Kidney (tissue), 22 donors: ENCODE measurements at places on chromosomes 7 and 10. TPM values are rescaled to one million over a fixed set of nuclear protein-coding genes. Genes with fewer than 3 reads are reported as not detected.
A peak's percentile ranks its signal among the peaks of the same experiment; 100 is the strongest.

GRCh38 chr7:132572526-132572925, 3.7 kb downstream of the PLXNA4 start:
- no peak overlapping the region for H3K4me3 ChIP-seq
- no peak overlapping the region for H3K27ac ChIP-seq
- H3K4me1 ChIP-seq, result peaks cover 14% of the 10 kb centered on the region
- peaks cover 12% of the 10 kb centered on the region for H3K27me3 ChIP-seq

DNA sequence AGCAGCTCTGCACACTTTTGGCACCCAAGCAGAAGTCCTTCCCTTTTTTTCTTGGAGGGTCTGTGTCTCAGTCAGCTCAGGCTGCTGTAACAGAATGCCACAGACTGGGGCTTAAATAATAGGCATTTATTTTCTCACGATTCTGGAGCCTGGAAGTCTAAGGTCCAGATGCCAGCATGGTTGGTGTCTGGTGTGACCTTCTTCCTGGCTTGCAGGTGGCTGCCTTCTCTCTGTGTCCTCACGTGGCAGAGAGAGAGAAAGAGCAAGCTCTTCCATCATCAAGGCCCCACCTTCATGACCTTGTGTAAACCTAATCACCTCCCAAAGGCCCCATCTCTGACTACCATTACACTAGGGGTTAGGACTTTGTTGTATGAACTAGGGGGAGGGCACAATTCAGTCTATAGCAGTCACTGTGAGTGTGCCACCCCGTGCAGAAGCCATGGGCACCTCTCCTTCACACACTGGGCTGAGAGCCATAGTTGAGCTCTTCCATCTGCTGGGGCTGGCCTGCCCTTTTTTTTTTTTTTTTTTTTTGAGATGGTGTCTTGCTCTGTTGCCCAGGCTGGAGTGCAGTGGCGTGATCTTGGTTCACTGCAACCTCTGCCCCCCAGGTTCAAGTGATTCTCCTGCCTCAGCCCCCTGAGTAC, 80.3 kb downstream of the OAT start:
- H3K36me3 ChIP-seq, result no peaks in the 10 kb centered on the region
- H3K27ac ChIP-seq, result no peak overlapping the region
- H3K27me3 ChIP-seq, result no peaks in the 10 kb centered on the region
- DNase-seq, result no peak

DNA sequence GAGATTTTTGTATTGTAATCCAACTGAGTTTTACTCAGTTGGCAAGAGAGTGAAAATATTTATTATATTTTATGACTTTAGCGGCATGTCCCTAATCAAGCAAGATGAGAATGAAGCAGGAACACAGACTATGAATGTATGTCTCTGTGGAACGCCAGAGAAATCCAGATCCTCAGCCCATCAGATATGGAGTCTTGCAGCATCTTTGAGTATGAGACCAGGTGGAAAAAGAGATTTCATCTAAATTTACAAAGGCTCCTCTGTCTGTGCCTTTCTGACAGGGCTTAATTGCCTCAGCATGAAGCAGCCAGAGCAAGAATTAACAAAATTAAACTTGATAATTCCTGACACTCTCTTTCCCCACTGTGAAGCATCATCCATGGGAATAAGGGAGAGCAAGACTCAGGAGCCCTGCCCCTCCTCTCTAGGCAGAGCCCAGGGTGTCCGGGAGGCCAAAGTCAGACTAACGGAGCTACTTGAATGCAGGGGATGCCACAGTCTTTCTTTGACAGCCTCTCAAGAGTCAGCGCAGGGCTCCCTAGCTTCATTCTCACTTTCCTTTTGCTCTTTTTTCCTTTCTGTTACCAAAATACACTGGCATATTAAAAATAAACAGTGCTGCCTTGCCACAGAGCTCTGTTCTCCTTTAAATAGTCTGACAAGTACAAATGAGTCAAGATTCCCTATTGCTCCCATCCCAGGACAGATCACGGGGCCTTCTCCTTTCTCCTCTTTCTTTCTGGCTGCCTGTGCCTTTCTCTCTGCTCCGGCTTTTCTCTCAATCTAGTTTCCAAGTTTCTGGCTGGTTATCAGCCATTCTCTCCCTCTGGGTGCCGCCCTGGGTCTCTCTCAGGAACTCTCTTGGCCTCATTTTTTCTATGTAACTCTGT, 132.2 kb upstream of the INHBA start:
- no peaks in the 10 kb centered on the region for H3K36me3 ChIP-seq
- no peaks in the 10 kb centered on the region for H3K27me3 ChIP-seq
- H3K4me1 ChIP-seq, result no peaks in the 10 kb centered on the region
- DNase-seq, result no peak
- H3K27ac ChIP-seq, result no peak overlapping the region
- H3K4me3 ChIP-seq, result no peak overlapping the region

GRCh38 chr7:141792526-141792925, 2.5 kb downstream of the TAS2R5 start:
- H3K27me3 ChIP-seq, result no peaks in the 10 kb centered on the region
- no peaks in the 10 kb centered on the region for H3K36me3 ChIP-seq
- no peak for DNase-seq
- no peak overlapping the region for H3K27ac ChIP-seq
- no peak overlapping the region for H3K4me3 ChIP-seq
- H3K4me1 ChIP-seq, result no peaks in the 10 kb centered on the region

- H3K27ac ChIP-seq, result no peak overlapping the region
- H3K36me3 ChIP-seq, result no peaks in the 10 kb centered on the region
- no peaks in the 10 kb centered on the region for H3K27me3 ChIP-seq
Observed at GRCh38 chr7:1925349-1925748, 255.3 kb downstream of the ELFN1 start.

DNA sequence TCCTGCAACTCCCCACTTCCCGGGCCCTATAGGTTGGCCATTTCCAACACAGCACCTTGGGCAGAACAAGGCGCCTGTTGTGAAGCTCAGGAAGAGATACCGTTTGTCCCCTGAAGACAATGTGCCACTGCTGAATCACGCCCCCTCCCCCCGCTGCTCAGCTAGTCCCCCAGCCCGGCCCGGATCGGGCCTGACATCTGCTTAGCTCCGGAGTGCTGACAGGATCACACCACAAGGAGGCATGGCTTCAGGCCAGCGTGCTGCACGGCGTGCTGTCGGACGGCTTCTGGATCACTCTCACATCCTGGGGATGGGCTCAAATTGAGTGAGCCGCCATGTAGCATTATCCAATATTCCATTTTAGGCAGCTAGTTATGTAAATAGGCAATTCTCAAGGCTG, 62.1 kb upstream of the EFCAB10 start:
- H3K36me3 ChIP-seq, result peaks cover 14% of the 10 kb centered on the region
- no peaks in the 10 kb centered on the region for H3K4me1 ChIP-seq
- no peaks in the 10 kb centered on the region for H3K27me3 ChIP-seq
- no peak overlapping the region for H3K4me3 ChIP-seq
- H3K27ac ChIP-seq, result no peak overlapping the region

GRCh38 chr7:129779602-129780256, 168.2 kb downstream of the NRF1 start:
- peaks cover 3% of the 10 kb centered on the region for H3K4me1 ChIP-seq
- no peak overlapping the region for H3K4me3 ChIP-seq
- peak; percentile 86 for DNase-seq

DNA sequence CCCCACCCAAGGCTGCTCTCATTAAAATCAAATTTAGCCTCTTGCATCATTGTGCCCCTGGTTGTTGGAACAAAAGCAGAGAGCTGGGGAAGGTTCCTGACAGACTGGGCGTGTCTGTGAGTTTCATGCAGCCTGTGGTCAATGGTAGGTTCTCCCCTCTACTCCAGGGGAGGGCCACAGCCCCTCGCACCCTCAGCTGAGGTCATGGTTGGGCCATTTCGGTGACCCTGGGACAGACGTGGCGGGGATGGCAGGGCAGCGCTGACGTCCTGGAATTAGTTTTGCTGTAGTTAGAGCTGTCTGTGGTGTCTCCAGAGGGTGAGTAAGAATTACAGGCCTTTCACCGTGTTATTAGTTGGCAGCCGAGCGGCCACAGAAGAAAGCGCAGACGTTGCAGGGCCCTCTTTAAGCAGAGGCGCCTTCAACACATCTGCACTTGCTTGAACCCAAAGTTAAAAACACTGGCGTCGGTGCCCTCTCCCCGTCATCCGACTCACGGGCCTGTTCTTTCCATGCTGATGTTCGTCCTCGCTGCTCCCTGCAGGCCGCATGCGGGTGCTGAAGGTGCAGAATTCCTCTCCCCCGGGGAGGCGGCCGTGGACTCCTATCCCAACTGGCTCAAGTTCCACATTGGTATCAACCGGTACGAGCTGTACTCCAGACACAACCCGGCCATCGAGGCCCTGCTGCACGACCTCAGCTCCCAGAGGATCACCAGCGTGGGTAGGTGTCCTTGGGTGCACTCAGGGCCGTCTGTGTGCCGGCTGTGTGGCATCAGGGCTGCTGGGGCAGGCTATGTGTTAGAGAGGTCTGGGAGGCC, 2.8 kb downstream of the FAM20C start:
- peak overlapping the region; percentile 80 for H3K4me3 ChIP-seq
- H3K4me1 ChIP-seq, result peaks cover 26% of the 10 kb centered on the region
- H3K36me3 ChIP-seq, result no peaks in the 10 kb centered on the region

DNA sequence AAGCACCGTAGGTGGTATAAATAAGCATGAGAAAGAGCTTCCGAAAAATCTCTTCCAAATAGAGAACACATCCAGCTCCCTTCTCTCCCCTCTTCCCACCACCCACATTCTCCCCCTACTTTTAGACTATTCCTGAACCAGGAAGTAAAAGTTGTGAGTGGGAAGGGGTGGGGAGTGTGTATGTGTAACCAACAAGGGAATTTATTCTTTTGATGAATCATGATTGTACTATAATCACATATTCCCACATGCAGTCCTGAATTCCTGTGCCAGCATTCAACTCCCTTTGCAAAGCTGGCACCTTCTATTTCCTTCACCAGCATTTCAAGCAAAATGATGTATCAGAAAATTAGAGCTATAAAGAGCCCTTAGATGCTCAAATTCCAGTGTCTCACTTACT, 230.6 kb upstream of the CHRM2 start:
- no peak overlapping the region for H3K4me3 ChIP-seq
- DNase-seq, result no peak
- no peak overlapping the region for H3K27ac ChIP-seq
- H3K27me3 ChIP-seq, result no peaks in the 10 kb centered on the region
- H3K4me1 ChIP-seq, result no peaks in the 10 kb centered on the region
- no peaks in the 10 kb centered on the region for H3K36me3 ChIP-seq

- no peaks in the 10 kb centered on the region for H3K4me1 ChIP-seq
- peaks cover 31% of the 10 kb centered on the region for H3K36me3 ChIP-seq
- no peak overlapping the region for H3K27ac ChIP-seq
- no peak for DNase-seq
- H3K27me3 ChIP-seq, result no peaks in the 10 kb centered on the region
- no peak overlapping the region for H3K4me3 ChIP-seq
Observed at GRCh38 chr7:107924841-107925504, 34.0 kb downstream of the DLD start.

- no peak overlapping the region for H3K4me3 ChIP-seq
- H3K27ac ChIP-seq, result no peak overlapping the region
- no peak for DNase-seq
- H3K27me3 ChIP-seq, result no peaks in the 10 kb centered on the region
- H3K4me1 ChIP-seq, result no peaks in the 10 kb centered on the region
Observed at GRCh38 chr7:11726794-11727155, 105.2 kb downstream of the THSD7A start.

DNA sequence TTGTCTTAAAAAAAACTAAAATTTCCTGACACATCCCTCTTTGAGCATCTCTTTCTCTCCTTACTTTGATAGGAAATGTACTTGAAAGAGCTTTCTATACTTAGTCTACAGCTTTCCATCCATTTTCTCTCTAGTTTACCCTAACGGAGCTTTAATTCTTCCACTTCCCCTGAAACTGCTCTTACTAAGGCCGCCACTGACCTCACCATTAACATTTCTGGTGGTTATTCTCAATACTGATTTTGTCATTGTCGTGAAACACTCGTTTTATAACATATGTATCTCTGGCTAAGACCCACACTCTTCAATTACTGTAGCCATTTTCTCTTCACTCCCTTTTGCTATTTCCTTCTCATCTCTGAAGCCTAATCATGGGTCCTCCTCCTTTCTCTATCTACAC, 262.0 kb upstream of the FERD3L start:
- no peak overlapping the region for H3K4me3 ChIP-seq
- no peaks in the 10 kb centered on the region for H3K36me3 ChIP-seq
- H3K27me3 ChIP-seq, result no peaks in the 10 kb centered on the region

DNA sequence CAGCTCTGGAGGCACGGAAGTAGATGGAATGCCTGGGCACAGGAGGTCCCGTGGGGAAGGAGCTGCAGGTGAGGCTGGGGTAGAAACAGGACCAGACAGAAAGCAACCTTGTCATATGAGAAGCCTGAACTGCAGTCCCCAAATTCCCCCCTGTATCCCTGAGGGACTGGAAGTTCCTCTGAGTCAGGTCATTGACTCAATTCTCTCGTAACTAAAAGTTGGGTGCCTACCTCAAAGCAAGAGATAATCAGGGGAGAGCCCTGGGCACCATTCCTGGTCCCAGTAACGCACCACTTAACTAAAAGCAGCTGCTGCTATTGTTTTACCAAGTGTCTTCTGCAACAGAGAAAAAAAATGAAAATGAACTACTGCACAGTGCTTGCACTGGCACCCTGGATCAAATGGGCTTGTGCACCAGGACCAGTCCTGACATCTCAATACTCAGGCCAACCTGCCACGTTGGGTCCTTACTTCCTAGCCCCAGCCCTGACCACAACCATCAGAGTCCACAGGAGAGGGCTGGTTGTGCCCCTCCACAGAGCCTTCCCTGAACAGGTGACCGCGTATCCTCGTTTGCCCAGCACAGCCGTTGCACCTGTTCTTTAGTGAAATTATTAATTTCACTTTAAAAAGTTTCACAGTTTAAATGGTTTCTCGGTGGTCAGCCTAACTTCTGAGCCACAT, 79.3 kb downstream of the GRID1 start:
- H3K4me1 ChIP-seq, result no peaks in the 10 kb centered on the region
- no peaks in the 10 kb centered on the region for H3K36me3 ChIP-seq
- no peak overlapping the region for H3K27ac ChIP-seq

- no peak for DNase-seq
- no peak overlapping the region for H3K27ac ChIP-seq
- H3K4me1 ChIP-seq, result no peaks in the 10 kb centered on the region
- H3K4me3 ChIP-seq, result no peak overlapping the region
- H3K27me3 ChIP-seq, result no peaks in the 10 kb centered on the region
- no peaks in the 10 kb centered on the region for H3K36me3 ChIP-seq
Observed at GRCh38 chr7:67901808-67902480, 905.3 kb downstream of the TYW1 start.

The HECW1 gene
- polyA plus RNA-seq, result 7.5 TPM

The EPO gene
- polyA plus RNA-seq, result not detected

The AVL9 gene
- polyA plus RNA-seq, result 7.9 TPM

The SMO gene
- 20.8 TPM for polyA plus RNA-seq

The ZNF273 gene
- 1.7 TPM for polyA plus RNA-seq

The HOXA2 gene
- 1.3 TPM for polyA plus RNA-seq

The ARL4A gene
- 11.8 TPM for polyA plus RNA-seq

The GIMAP6 gene
- 14.3 TPM for polyA plus RNA-seq
